Stimulated activated CD8-positive, alpha-beta memory T cell treated with anti-CD3 and anti-CD28 coated beads, Interleukin-7, amount 100 ng/mL, for 1 hour (primary cell): ENCODE measurements at places on chromosomes 1 and 21.
A peak's percentile ranks its signal among the peaks of the same experiment; 100 is the strongest.

- DNase-seq, result no peak
Observed at GRCh38 chr21:31176725-31177124, 138.4 kb upstream of the KRTAP19-8 start.

DNA sequence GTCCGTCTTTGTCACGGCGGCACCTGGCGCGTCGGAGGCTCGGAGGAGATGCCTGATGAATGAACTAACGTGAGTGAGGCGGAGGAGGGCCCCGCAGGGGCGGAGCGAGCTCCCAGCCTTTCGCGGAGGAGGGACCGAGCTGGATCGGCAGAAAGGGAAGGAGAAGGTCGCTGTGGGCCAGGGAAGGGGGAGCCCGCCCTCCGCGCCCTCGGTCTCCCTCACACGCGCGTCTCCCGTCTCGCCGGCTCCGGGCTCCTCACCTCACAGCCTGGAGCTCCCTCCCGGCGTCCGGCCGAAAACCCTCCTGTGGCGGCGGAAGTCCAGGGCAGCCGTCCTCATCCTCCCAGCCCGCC, 519 bp downstream of the ZNF496 start:
- peak; percentile 36 for DNase-seq

DNA sequence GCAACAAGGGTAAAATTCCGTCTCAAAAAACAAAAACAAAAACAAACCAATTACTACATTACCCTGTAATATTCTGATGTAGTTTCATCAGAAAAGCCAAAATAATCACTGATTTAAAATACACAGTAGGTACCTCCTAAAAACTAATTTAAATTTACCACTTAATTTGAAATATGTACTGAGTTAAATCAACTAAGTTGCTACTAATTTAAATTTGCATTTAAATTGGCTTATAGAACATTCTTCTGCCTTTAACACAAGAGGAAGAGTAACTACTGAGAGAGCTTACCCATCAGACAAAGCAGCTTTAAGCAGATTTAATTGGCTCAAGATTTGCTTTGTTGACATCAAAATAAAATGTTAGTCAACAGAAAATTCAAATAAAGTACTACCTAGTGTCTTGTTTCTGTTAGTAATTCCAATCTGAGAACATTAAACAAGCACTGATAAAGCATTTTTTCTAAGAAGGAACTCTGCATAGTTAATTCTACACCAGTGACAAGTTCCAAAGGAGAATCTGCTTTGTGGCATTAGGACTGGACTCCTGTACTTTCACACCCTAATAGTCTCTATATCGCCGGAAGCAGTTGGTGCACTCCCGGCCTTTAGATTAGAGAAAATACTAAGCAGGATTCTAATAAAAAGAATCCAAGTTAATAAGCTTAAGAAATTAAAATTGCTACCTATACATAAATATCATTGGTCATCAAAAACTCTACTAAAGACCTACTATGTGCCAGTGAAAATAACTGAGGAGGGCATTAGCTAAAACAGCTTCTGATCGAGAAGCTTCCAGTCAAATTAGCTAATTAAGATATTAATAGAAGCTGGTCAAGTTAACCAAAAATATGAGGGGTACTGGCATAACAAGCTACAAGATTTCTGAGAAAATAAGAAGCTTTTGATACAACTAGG, 8.4 kb downstream of the LUZP1 start:
- DNase-seq, result no peak

GRCh38 chr1:175040324-175040879, 17.2 kb upstream of the MRPS14 start:
- DNase-seq, result no peak

DNA sequence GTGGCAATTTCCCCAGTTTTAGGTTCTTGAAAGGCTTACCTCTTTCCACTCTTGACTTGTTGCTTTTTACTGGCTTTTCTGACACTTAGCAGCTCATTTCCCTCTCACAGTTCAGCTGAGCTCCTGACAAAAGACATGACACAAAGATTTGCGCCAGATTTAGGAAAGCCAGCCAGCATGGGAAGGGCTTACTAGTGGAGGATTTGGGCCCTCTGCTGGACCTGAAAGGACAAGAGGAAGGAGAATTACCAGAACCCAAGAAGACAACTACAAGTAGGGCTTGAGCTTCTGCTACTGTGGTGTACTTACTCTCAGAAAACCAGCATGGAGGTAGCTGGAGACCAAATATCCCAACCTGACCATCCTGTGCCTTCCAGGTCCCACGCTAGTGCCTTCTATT, 784.5 kb downstream of the BRINP3 start:
- no peak for DNase-seq

DNA sequence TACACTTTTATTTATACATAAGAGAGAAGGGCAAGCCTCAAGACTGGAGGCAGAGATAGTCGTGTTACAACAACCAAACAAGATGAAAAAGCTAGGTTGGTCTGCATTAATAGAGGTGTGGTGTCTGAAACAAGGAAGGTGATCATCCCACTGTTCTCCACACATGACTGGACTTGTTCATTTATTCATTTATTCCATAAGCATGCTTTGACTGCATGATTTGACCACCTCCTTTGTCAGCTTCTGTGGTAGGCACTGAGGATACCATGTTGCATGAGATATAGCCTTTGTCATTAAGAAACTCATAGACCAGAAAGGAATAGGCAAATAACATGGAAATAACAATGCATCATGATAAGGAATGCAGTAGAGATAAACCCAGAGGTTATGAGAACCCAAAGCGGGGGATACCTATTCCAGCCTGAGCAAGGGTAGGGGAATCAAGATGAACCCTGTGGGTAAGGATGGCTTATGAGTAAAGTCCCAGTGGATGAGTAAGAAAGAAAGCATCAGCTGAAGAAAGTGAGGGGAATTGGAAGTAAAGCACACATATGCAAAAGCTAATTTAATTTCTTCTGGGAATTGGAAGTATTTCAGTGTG, 173.7 kb upstream of the FGGY start:
- no peak for DNase-seq

GRCh38 chr21:44709426-44710293, 1.7 kb downstream of the TSPEAR start:
- DNase-seq, result no peak

DNA sequence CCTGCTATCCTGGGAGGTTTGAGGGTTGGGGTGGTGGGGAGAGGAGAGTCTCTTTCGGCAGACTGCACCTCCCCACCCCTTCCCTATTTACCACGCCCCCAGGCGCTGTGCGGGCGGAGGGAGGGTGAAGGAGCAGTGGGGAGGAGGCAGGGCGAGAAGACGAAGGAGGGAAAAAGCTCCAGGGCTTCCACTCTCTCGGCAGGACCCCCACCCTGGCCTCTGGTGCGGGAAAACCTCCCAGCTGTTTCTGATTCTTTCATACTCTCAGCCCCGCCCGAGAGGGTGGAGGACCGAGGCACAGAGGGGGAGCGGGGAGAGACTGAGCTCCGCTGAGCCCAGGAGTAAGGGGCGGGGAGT, 866 bp upstream of the WNT2B start:
- no peak for DNase-seq

DNA sequence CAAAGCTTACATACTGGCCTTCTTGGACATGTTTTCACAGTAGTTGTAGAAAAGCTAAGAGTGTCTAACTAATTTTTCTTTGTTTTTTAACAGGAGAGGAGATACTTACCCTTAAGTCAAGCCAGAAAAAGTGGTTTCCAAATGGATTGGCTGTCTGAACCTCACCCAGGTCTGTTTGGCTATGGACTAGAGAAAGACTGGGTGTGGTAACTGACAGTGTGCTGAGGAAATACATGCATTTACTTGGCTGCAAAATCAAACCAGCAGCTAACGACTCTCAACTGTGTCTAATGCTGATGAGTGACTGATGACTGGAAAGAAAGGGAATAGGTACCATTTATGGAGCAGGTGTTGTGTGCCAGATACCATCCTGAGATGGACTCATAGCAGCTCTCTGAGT, 91.1 kb downstream of the MTR start:
- no peak for DNase-seq

GRCh38 chr1:244353551-244354091, 98.1 kb downstream of the ADSS2 start:
- no peak for DNase-seq

GRCh38 chr1:83959824-83960498, 39.0 kb downstream of the TTLL7 start:
- no peak for DNase-seq

DNA sequence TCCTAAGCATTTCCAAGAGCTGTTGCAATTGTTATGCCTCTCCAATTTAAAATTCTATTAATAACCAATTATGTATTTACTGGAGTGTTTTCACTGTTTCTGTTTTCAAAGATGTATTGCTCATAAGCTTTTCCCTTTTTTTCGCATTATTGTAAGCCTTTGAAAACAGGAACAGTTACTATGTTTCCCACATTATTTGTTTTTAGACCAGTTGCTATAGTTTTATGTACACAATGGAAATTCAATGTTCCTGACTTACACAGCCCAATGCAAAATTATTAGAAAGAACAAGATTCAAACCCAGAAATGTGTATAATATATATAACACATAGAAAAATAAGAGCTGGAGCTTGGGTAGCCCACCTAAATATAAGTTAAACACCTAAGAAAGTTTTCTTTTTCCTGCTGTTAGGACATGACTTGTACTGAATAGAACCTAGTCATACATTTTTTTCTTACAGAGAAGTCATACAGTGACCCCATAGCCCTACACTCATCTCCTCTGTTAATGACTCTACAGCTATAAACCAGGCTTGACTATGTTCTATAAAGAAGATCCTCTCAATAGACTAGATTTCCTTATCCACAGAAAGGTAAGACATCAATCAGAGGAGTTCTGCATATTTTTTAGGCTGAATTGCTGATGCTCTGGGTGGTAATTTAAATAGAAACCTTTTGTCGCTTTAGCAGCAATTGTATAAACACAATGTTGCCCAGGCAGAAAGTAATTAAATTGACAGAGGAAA, 299.6 kb downstream of the USH2A start:
- no peak for DNase-seq

DNA sequence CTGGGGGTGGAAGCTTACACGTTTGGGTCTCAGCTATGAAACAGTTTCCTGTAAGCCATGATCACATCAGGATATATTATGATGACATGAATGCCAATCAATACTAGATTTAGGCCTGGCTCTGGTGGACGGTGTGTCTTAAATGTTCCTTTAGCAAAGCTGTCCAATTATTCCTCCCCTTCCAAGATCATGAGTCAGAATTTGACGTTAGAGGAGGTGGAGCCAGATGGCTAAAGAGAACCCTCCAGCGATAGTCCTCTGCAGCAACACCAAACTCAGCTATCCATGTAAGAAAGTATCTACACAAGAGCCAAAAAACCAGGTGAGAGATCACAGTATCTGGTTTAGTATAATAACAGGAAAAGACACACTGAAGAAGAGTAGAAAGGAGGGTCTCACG, 47.8 kb downstream of the PACC1 start:
- no peak for DNase-seq

GRCh38 chr1:223834660-223835263, 11.0 kb downstream of the TP53BP2 start:
- DNase-seq, result no peak

GRCh38 chr21:35399002-35399530, 350.0 kb upstream of the RUNX1 start:
- no peak for DNase-seq

- DNase-seq, result no peak
Observed at GRCh38 chr1:230922620-230923019, 54.3 kb upstream of the C1orf198 start.

- no peak for DNase-seq
Observed at GRCh38 chr1:33876970-33877650, 13.2 kb downstream of the HMGB4 start.

DNA sequence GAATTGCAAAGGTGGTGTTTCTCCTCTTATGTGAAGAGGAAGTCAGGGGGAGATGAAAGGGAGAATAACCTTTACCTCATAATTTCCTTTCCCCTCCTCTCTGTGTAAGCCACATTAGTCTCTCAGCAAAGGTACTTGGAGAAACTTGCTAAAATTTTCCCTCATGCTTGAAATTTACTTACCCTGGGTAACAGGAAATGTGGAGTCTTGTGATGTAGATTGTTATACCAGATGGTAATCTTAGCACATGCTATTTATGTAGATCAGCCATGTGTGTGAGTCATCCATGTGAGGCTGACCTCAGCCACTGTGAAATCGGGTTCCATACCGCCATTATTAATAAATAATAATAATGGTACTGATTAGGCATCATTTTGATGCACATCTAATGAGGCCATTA, 128.4 kb downstream of the TGFB2 start:
- DNase-seq, result no peak

DNA sequence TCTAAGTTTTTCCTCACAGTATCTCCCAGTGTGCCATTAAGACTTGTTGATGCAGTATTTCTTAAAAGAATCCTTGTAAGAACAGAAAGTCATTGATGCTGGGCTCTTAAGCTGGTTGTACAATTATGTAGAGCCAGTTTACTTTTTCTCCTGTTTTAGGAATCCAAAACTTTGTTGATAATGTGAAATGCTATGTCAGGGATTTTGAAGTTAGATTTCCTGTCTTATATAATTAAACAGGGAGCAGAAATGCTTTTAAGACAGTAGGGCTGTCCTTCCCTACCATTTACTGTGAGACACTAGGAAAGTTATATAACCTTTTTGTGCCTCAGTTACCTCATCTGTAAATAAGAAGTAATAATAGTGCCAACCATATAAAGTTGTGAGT, 26.0 kb downstream of the CCDC18 start:
- no peak for DNase-seq

DNA sequence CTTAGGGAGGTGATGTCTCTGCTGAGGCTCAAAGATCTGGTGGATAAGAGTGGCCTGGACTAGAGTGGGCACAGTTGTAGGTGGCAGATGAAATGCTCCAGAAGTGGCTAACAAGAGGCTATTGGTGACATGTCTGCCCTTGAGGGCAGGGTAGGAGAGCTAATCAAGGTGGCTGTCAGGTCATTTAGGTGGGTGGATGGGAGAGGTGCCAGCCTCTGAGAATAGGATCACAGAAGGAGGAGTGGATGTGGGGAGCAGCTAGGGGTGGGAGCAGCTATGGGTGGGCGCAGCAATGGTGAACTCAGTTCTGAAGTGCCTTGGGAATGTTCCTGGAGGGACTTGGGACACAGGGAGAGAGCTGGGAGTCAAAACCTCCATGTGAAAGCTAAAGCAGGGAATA, 142.0 kb upstream of the GRIK3 start:
- DNase-seq, result no peak

GRCh38 chr1:168380945-168381344, 100.3 kb downstream of the TBX19 start:
- no peak for DNase-seq

DNA sequence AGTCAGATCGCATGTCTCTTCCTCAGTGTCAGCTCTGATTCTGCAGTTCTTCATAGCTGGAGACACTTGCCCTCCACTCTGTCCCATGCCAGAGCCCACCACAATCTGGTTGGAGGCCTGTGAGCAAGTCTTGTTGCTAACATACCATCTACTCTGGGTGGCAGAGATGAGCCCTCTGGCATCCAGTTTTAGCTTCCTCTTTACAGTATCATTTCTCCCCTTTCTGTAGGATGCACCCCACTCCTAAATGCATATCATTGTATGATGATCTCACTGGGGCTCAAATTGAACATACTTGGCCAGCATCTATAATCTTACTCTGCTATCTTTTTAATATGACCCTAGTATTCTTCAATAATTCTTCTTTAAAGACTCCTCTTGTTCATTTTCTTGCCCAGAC, 16.9 kb downstream of the PCNX2 start:
- DNase-seq, result no peak
